CD4-positive, alpha-beta T cell treated with Interleukin-6 at 100 ng/mL for 8 hours (primary cell): ENCODE measurements at places on chromosomes 12 and 14.

- no peak for DNase-seq
Measured at GRCh38 chr14:87600240-87600639, 392.7 kb downstream of the GALC start.

- DNase-seq: no peak
Measured at GRCh38 chr12:129830796-129831195, 73.0 kb downstream of the TMEM132D start.

DNA sequence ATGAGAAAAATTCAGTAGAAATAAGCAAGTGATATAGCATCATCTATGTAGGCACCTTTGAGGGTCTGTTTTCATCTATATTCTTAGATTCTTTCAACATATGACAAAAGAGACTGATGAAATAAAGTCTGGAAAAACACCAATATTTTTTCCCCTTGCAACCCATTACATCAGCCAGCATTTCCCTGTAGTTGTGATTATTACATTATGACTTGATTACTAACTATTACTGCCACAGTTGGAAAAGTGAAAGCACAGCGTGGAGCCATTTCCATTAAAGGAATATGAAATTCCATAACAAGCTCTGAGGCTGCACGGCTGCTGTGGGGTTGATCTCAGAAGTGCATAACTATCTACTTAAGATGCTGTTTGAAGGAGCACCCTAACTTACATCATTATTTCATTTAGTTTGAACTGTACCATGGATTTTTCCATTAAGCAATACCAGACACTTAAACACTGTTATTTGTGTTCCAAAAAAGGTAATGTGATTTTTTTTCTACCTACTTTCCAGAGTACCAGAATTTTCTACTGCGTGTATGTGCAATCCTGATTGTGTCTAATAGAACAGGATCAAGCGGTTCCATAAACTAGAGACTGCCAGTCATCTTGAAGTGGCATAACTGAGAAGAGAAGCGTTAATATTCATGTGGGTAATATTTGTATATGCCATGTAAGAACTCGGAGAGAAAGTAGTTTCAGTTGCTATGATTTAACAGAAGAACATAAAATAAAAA lies 405.5 kb downstream of the MDGA2 start:
- no peak for DNase-seq

DNA sequence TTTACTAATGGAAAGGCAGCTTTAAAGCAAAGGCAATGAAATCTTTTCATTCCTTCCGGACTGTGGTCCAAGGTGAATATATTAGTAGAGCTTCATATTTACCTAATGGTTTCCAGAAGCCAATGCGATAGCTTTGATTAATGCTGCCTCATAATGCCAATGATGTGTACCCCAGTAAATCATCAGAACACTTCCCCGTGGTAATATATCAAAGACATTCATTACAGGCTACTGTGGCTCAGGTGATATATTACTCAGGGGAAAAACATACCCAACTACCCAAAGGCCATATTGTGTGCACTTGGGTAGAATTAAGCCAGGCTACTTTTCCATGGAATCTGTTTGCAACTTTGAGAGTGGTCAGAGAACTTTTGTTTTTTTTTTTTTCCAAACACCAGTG lies 69.4 kb upstream of the DACT1 start:
- no peak for DNase-seq

DNA sequence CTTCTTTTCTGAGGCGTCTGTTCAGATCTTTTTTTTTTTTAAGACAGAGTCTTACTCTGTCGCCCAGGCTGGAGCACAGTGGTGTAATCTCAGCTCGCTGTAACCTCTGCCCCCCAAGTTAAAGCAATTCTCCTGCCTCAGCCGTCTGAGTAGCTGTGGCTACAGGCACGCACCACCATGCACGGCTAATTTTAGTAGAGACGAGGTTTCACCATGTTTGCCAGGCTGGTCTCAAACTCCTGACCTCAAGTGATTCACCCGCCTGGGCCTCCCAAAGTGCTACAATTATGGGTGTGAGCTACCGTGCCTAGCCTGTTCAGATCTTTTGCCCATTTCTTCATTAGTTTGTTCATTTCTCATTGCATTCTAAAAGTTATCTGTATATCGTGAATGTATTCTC lies 55.1 kb upstream of the DBX2 start:
- DNase-seq: no peak

- DNase-seq: no peak
Measured at GRCh38 chr14:85205875-85206274, 324.1 kb upstream of the FLRT2 start.

DNA sequence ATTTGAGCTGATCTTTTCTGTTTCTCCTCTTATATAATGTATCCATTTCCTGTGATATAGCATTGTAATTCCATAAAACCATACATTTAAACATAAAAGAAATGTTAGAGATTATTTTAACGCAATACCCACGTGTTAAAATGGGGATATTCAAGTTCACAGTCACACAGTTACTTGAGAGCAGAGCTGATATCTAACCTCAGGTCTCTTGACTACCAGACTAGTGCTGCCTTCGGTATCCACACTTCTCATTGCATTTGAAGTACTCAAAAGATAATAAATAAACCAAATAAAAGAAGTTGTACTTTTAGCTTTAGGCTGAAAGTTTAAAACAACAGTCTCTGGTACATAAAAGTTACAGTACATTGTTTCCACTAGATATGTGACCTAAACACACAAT lies 2.9 kb downstream of the CLECL1 start:
- DNase-seq: no peak

- no peak for DNase-seq
Measured at GRCh38 chr14:23933108-23933741, 20.3 kb upstream of the DHRS4 start.

GRCh38 chr12:55188974-55189556 lies 31.8 kb upstream of the OR10A7 start:
- DNase-seq: peak; percentile 50

DNA sequence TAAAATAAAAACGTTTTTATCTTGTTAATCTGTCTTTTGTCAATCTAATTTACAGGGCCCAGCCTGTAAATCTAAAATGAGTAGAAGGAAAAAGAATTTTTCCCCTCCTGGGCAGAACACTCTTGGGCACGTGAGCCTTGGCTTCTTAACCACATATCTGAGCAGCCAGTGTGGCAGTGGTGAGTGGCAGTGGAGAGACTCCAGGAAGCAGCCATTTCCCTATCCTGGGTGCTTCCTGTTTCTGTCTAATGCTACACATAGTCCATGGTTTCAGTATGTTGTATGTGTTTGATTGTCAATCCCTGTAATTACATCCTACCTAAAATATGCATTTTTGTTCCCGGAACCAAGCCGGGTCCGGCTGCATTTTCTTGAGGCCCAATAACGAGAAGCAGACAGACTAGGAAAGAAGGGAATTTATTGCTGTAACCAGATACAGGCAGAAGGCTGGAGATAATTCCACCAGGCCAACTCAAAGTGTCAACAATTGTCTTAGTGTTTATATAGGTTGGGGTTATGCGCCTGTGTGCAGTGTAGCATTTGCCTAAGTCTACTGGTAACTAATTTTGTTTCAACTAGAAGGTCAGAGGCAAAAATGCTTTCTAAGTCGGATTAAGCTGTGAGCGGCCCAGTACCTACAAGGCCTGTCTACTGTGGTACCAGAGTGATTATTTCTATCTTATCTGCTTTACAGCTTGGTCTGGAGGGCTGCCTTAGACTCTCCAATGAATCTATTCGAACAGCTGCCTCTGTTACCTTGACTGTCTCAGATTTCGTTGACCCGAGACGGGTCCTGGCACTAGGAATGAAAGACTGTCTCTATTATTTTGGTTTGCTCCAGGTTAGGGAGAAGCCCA lies 82.4 kb upstream of the RESF1 start:
- peak; percentile 20 for DNase-seq

DNA sequence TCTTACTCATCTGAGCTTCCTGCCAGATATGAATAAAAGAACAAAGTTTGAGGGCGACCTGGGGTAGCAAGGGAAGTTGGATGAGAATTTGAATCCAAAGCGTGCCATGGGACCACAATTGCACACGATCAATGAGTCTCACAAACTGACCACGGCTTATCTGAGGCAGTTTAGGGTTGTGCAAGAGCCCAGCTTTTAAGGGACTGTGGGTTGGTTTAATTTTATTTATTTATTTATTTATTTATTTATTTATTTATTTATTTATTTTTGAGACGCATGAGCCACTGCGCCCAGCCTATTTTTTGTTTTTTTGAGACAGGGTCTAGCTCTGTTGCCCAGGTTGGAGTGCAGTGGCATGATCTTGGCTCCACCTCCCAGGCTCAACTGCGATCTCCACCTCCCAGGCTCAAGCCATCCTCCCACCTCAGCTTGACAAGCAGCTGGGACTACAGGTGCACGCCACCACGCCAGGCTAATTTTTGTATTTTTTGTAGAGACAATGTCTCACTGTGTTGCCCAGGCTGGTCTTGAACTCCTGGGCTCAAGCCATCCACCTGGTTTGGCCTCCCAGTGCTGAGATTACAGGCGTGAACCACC lies 1.1 kb downstream of the AMDHD1 start:
- no peak for DNase-seq

GRCh38 chr12:116426391-116427136 lies 132.6 kb upstream of the MAP1LC3B2 start:
- no peak for DNase-seq

GRCh38 chr14:85187521-85187920 lies 342.4 kb upstream of the FLRT2 start:
- DNase-seq: no peak

- DNase-seq: no peak
Measured at GRCh38 chr12:54040148-54040494, 7.3 kb downstream of the HOXC5 start.

DNA sequence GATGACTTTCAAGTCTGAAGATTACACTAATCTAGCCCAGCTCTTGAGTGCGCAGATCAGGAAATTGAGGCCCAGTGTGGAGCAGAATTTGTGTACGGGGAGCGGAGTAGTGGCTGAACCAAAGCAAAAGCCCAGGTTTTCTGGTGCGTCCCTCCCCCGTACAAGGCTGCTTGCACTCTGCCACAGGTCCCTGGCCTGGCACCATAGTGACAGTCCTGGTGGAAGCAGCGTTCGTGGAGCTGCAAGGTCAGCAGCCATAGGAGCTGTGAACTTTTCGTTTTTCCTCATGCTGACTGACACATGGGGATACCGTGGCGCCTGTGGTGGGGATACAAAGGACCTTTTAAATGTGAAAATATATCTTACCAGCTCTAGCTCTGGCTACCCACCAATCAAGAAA lies 1.7 kb downstream of the EVL start:
- no peak for DNase-seq

- DNase-seq: no peak
Measured at GRCh38 chr12:117272690-117273089, 82.4 kb upstream of the FBXO21 start.

DNA sequence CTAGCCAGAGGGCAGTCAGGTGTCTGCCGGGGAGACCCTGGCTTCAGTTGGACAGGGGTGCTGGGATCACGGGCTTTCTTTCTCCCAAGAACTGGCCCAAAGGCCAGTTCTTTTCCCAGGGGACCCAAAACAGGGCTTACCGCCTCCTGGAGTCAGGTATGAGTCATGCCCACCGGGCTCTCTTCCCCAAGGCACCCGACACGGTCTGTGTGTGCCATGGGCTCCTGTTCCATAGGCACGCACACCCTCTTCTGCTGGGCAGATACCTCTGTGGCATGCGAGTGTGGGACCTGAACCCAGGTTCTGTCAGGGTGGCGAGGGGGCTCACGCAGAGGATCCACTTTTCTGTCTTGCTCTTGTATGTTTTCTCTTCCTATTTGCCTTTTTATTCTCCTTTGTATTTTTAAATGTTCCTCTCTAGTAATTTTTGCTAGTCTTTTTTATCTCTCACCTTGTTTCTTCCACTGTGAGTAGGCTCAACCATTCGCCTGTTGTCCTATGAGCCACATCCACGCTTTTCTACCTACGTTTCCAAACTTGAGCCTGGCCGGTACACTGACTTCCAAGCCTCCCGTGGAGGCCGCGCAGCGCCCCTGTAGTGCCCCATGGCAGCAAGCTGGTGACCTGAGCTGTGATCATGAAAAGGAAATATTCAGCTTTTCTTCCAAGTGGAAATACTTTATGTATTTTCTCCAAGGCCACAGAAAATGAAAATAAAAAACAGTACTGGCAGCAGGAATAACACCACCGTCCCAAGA lies 362.2 kb downstream of the CACNA1C start:
- DNase-seq: no peak

DNA sequence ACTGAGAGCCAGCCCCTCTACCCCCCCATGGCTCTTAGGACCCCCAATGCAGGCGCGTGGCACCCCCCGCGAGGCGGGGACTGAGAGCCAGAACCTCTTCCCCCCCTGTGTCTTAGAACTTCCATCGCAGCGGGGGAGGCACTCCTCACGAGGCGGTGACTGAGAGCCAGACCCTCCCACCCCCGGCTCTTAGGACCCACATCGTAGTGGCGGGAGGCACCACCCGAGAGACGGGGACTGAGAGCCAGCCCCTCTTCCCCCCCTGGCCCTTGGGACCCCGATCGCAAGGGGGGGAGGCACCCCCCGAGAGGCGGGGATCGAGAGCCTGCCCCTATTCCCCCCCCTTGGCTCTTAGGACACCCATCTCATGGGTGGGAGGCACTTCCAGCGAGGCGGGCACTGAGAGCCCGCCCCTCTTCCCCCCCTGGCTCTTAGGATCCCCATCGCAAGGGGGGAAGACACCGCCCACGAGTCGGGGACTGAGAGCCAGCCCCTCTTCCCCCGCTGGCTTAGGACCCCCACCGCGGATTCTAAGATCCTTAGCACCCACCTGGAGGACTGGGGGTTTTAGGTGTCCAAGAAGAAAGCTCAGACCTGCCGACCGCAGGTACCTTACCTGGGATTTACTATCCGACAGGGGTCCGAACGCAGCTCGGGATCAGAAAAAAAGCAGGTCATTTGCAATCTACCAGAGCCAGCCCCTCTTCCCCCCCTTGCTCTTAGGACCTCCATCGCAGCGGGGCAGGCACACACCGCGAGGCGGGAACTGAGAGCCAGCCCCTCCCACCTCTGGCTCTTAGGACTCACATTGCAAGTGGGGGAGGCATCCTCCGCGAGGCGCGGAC lies 44.9 kb downstream of the DDX11 start:
- peak; percentile 25 for DNase-seq

DNA sequence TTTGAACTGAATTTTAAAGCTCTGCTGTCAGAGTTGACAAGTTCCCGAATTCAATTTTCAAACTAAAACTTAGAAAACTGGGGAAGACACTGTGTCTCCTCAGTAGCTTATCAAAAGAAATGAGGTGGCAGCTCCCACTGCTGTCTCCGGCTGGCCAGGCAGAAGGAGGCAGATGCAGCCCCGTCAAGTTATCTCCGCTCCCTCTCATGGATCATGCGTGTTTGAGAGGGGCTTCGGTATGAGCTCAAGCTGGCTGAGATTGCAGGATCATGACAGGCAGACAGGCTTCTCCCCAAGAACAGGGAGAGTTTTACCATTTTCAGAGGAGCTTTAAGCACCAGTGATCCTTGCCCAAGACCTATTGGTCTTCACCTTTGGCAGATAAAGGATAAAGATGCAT lies 88.8 kb downstream of the NEDD1 start:
- no peak for DNase-seq

- DNase-seq: no peak
Measured at GRCh38 chr12:32548691-32549281, 130.3 kb upstream of the DNM1L start.
